ENCODE measurements at places on chromosomes 12 and 14.

DNA sequence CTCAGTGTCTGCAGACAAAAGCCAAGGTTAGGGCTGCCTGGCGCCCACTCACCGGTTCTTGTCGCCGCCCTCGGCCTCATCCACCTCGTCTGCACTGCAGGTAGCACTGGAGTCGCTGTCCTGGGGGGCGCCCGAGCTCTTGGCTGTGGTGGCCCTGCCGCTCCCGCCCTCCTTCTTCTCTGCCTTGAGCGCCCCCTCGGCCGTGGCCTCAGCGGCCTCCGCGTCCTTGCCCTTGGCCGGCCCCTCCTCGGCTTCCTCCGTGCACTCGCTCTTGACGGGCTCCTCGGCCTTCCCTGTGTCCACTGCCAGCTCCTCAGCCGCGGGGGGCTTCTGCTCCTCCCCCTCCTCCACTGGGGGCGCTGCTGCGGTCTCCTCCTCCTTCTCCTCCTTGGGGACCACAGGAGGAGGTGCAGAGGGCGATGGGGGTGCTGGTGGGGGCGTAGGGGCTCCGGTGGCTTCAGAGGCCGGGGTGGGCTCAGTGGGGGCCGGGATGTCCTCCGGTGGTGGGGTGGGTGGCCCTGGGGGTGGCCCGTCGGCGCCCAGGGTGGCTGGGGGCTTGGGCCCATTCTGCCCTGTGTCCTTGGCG is 77.2 kb downstream of the RFLNA start:
- no peak for DNase-seq

DNA sequence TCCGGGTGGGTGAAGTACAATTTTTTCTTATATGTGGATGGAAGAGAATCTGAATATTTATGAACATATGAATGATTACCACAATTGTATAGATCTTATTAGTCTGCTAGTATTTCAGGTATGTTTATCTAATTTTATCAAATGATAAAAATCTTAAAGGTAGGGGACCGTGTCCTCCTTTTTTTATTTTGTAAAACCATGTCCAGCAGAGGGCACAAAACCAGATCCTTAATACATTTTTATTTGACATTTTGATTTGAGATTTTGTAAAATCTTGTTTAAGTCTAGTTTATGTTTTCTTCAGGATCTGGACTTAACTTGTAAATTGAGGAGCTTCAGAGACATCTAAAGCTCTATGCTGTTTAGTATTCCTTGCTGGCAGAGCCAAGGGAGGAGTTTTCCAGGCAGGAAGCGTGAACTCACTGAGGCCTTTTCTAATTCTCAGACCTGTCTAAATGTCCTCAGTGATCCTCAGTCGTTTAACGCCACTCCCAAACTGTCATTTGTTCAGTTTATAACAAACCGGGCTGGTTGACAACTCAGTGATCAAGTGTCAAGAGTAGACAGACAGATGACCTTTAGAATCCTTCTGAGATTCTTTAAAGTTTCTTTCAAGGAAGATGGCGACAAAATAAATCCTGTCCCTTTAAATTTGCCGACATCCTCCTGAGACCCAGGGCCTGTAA is 263.9 kb downstream of the KTN1 start:
- no peak for DNase-seq

- DNase-seq = no peak
These were observed 73.0 kb downstream of the CIT start for GRCh38 chr12:119804011-119804641.

- DNase-seq = no peak
These were observed 384 bp upstream of the SMUG1 start for GRCh38 chr12:54189198-54189539.

DNA sequence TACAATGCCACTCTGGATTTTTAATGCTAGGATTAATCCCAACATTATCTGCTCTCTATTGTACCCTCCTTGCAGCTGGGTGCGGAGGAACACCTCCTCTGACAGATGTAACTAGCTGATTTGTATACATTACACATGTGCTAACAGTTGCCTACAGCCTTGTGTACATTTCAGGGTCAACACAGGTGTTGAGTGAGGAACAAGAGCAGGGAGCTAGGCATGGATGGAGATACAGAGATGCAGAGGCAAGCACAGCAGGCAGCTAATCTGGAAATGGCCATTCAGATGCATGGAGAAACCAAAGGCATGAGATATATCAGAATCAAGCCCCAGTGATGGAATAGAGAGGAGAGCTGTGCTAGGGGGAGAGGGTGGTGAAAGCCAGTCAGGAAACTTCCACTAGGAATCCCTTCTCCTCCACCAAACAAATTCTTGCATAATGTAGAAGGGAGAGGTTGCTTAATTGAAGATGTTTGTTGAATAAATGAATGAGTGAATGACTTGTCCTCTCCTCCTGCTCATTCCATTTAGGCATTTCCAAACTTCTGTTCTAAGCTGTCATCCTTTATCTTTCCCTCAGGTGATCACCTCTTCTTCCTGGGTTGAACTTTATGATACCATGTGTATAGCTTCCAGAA is 313.2 kb downstream of the ATP23 start:
- DNase-seq = no peak

- no peak for DNase-seq
These were observed 146.7 kb downstream of the TMEM117 start for GRCh38 chr12:43982544-43982943.

GRCh38 chr12:22321638-22322037 is 12.9 kb downstream of the ST8SIA1 start:
- no peak for DNase-seq

- DNase-seq = no peak
These were observed 35.7 kb downstream of the DNM1L start for GRCh38 chr12:32714772-32715171.
